ENCODE measurements at places on chromosomes 3 and 15. TPM values are rescaled to one million over a fixed set of nuclear protein-coding genes. Genes with fewer than 3 reads are reported as not detected.

GRCh38 chr3:58688574-58688973 lies 22.0 kb upstream of the FAM3D start:
- no peaks in the 10 kb centered on the region for H3K4me1 ChIP-seq
- no peaks in the 10 kb centered on the region for H3K27me3 ChIP-seq
- no peak overlapping the region for H3K4me3 ChIP-seq
- H3K27ac ChIP-seq: no peak overlapping the region
- H3K36me3 ChIP-seq: no peaks in the 10 kb centered on the region

Gene NR1I2
- polyA plus RNA-seq: 0.21 TPM

GRCh38 chr3:140421884-140422283 lies 256.0 kb upstream of the TRIM42 start:
- H3K27ac ChIP-seq: no peak overlapping the region
- no peak for DNase-seq
- no peaks in the 10 kb centered on the region for H3K27me3 ChIP-seq
- H3K36me3 ChIP-seq: no peaks in the 10 kb centered on the region
- H3K4me1 ChIP-seq: no peaks in the 10 kb centered on the region

DNA sequence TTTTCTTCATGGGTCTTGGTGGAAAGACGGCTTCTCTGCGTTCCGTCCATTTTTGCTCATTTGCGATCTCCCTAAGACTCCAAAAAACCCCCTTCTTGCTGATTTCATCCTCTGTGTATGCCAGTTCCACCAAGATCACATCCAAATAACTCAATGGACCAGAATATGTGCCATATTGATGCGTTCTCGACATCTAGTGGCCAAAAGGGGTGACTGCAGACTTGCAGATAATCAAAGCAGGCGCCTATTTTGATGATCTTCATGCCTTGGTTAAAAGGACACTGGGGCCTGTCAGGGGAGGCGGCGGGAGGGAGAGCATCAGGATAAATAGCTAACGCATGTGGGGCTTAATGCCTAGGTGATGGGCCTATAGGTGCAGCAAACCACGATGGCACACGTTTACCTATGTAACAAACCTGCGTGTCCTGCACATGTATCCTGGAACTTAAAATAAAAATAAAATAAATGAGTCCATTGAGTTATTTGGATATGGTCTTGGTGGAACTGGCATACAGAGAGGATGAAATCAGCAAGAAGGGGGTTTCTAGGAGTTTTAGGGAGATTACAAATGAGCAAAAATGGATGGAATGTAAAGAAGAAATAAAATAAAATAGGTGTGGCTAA lies 104.2 kb upstream of the RAD18 start:
- no peak overlapping the region for H3K27ac ChIP-seq
- H3K4me1 ChIP-seq: no peaks in the 10 kb centered on the region
- no peaks in the 10 kb centered on the region for H3K36me3 ChIP-seq

Gene SLC6A20
- 2.4 TPM for polyA plus RNA-seq

- H3K36me3 ChIP-seq: no peaks in the 10 kb centered on the region
- no peak for DNase-seq
- no peaks in the 10 kb centered on the region for H3K4me1 ChIP-seq
- no peak overlapping the region for H3K27ac ChIP-seq
- no peak overlapping the region for H3K4me3 ChIP-seq
- H3K27me3 ChIP-seq: no peaks in the 10 kb centered on the region
Measured at GRCh38 chr3:12138044-12138443, 20.7 kb downstream of the TIMP4 start.

- H3K36me3 ChIP-seq: no peaks in the 10 kb centered on the region
- no peak for DNase-seq
- H3K4me1 ChIP-seq: no peaks in the 10 kb centered on the region
- H3K4me3 ChIP-seq: no peak overlapping the region
- H3K27ac ChIP-seq: no peak overlapping the region
Measured at GRCh38 chr3:147838652-147839051, 429.5 kb downstream of the ZIC1 start.

Gene GTF2E1
- polyA plus RNA-seq: 11.1 TPM

DNA sequence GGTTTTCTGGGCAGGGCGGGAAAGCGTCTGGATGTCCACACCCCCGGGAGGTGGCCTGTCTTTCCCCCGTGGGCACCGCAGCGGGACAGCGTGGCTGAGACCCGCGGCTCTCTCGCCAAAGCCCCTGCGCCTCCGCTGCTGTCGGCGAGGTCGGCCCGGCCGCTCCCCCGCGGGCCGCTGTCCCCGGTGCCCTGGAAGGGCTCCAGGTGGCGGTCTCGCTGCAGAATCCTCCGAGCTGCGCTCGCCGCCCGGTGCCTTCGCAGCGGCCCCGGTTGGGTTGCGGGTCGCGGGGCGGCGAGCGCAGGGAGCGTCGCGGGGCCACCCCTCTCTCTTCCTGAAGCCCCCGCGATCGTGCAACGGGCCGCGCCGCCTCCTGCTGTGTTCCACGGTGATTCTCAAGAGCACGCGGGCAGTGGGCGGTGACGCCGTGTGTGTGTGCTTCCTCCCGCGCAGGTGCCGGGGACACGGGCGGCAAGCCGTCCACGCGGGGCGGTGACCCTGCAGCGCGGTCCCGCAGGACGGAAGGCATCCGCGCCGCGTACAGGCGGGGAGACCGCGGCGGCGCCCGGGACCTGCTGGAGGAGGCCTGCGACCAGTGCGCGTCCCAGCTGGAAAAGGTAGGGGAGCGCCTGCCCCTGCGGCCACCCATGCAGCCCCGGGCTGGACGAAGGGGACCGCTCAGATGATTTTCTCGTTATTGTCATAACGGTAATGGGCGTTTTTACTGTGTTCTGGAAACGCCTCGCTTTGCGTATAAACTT lies 54.4 kb downstream of the LRRK1 start:
- no peak overlapping the region for H3K4me3 ChIP-seq
- no peaks in the 10 kb centered on the region for H3K36me3 ChIP-seq
- no peak for DNase-seq

Gene SRGAP3
- polyA plus RNA-seq: 3.9 TPM

Gene ERICH6
- 0.02 TPM for polyA plus RNA-seq

Gene SOX14
- 0.07 TPM for polyA plus RNA-seq
